Activated T-cell treated with anti-CD3 and anti-CD28 coated beads, Interleukin-2, amount 50 U/mL, for 4 hours (primary cell): ENCODE measurements at places on chromosomes 5 and 9.

DNA sequence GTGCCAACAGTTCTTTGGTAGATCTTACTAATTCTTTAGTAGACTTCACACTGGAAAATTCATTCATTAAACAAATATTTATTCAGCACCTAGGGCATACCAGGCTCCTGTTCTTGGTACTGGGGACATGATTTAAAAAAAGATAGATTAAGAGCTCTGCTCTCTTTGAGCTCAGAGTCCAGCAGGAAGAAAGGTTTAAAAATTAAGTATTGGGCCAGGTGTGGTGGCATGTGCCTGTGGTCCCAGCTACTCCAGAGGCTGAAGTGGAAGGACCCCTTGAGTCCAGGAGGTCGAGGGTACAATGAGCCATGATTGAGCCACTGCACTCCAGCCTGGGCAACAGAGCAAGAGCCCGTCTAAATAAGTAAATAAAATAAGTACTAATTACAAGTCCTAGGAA lies 41.4 kb downstream of the ENC1 start:
- DNase-seq: no peak

DNA sequence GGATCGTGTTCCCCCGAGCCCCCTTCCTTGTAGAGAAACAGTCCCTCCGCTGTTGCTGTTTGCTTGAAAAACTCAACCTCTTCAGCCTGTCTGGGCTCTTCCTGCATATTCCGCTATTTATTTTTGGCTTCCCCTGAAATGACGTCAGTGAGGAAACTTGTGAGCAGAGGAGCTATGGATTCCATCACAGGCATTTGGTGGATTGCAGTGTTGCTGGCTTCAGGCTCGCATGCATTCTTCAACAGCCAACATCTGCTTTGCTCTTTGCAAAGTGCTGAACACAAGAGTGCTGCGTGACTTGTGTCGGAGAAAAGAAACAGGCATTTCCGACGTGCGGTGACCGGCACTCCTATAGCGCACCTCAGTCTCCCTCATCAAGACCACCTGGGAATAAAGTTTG lies 232.7 kb downstream of the RFK start:
- DNase-seq: no peak

DNA sequence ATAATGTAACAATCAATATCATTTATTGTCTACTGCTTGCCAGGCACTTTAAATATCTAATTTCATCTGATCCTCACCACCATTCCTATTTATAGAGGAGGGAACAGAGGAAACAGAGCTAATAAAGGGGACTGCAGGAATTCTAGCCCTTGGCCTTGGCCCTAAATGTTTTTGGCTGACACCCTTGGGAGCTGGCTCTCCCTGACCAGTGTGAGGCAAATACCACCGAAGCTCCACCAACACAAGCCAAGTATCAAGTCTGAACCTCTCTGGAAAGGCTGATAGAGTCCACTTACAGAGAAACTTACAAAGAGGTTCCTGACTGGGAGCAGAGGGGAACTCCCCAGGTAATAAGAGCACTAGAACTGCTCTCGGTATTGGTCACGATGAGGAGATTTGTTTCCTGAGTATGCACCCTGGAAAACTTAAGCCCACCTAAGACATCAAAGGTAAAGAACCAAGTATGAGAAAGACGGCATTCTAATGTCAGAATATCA lies 243.1 kb upstream of the PANK3 start:
- no peak for DNase-seq

DNA sequence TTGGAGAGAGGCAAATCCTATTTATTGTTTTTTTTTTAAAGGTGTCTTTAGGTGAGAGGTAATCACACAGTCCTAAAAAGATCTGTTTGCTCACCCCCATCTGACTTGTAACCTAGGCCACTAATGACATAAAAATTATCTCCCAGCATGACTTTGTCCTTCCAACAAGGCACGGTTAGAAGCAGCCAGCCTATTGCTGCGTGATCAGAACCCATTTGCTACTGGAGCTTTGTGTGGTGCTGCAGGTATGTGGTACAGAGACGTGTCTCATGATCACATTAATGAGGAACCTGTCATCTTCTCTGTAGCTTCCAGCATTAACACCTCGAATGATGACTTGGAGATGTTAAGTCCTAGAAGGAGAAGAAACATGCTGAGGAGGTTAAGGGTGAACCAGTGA lies 555.8 kb upstream of the TLE4 start:
- no peak for DNase-seq

- no peak for DNase-seq
These were observed 40.4 kb upstream of the CTNNA1 start for GRCh38 chr5:138712791-138713190.

- no peak for DNase-seq
These were observed 130.7 kb upstream of the TAF11L2 start for GRCh38 chr5:17367256-17367840.
